ENCODE measurements at places on chromosomes 3 and 15. TPM values are rescaled to one million over a fixed set of nuclear protein-coding genes. Genes with fewer than 3 reads are reported as not detected.

GRCh38 chr15:31955734-31956133 is 74.6 kb upstream of the CHRNA7 start:
- DNase-seq = no peak

GRCh38 chr15:81108427-81108826 is 25.6 kb upstream of the CFAP161 start:
- peak; percentile 62 for DNase-seq

DNA sequence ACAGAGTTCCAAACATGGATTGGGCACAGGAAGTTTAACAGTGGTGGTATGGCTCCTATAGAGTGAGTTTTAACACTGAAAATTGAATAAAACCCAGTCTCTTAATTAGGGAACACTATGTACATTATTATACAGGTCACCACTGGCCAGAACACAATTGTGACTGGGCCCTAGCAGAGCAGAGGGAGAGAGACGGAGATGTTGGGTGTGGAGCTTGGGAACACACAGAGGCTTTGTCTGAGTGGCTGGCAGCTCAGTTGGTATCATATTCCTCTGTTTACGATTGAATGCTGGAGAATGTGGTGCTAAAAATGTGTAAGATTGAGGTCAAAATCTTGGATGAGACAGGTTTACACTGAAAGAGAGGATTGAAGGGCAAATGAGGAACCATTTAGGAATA is 6.8 kb upstream of the MOBP start:
- no peak for DNase-seq

Gene BRPF1
- 32.3 TPM for total RNA-seq

Gene GOLGA6L26
- not detected for total RNA-seq
